ENCODE measurements at places on chromosomes 7 and 10.

DNA sequence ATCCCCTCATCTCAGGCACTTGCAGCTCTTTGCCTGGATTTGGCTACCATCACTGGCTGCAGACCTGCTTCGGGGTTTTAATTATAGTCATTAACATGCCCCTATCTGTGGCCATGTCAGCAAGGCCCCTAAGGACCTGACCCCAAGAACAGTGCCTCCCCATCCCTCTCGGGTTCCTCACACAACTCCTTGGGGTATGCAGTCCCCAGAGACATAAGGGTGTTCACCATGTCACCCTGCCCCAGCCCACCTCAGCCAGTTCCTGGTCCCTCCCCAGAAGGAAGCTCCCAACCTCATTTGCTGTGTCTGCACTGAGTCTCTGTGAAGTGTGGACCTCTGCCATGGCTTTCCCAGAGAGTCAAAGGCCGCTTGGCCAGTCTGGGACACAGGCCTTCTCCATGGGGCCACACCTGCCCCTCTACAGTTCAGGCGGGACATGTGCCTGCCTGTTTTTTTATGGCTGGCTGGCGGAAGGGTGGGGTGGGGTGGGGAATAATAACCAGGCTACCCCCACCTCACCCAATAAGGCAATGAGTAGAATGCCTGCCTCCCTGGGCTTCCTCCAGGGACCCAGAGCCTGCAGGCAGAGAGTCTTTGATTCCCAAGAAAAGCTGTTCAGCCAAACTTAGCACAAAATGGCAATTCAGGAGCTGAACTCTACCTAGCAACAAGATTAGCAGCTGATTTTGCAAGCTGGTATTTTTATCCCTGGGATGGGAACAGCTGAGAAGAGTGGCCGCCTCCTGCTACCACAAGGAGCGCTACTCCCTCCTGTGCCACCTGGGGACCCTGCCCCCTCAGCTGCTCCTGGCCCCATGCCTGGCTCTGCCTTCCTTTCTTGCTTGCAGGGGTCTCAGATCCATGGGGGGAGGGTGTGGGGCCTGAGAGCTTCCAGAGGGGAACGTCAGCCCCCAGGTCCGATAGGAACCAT is 23.7 kb upstream of the CAMK2B start:
- no peak for DNase-seq

DNA sequence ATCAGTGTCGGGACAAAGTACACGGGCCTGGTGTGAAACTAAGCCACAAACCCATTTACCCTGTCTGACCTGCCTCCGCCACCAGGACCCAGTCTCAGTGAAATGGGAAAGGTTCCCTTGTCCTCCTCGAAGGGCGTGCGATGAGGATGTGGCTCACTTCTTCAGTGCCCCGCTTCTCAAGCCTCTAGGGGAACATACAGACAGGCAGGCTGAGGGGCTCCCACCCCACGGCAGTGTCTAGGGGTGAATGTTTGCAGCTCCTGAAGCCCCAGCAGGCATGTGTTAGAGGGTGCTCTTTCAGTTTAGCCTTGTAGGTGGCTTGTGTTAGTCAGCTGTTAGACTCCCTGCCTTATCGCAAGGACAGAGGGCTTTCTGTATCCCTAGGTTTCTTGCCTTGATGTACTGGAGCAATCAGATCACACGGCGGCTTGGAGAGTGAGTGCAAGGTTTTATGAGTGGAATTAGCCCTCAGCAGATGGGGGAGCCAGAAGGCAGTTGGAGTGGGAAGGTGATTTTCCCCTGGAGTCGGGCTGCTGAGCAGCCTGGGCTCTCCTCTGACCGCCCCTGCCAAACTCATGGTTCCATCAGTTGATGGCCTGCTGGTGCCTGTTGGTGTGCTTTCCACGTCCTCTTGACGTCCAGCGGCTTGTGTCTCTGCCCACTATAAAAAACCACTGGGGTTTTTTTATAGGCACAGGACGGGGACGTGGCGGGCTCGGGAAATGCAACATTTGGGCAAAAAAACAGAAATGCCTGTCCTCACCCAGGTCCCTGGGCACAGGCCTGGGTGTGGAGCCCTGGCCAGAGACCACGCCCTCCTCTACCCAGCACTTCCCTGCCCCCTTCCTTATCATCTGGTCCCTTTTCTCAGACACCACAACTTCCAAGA is 759 bp downstream of the NUDT1 start:
- no peak for DNase-seq

GRCh38 chr7:70334871-70335270 is 736.6 kb downstream of the AUTS2 start:
- DNase-seq: no peak

DNA sequence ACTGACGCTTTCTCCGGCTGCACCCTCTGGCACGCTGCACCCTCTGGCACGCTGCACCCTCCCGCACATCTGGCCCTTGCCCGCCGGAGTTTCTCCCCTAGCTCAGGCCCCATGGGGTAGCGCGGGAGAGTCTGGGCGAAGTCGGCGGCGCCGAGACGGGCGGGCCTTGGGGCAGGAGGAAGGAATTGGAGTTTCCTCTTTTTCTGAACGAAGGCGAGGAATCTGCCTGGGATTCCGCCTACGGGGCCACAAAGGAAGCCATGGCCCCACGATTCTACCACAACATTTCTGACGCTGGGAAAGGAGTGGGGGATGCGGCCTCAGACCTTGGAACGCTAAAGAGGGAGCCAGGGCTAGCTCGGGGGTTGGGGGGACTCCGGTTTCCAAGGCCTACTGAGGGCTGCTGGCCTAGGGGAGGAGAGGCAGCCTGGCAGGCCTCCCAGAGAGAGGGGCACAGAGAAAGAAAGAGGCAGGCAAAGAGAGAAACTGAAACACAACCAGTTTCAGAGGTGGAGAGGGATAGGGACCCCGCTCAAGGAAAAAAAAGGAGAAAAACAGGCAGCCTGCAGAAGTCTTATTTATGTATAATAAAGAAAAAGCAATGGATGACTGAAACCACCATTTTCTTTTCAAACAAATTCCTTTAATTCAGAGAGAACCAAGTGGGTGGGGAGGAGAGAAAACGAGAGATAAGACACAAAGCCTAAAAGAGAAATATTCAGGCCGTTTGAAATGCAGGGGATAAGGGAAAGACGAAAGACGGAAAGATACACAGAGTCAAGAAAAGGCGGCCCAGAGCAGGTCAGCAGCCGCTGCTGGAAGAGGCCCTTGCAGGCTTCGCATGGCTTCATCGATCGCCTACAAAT is 4.3 kb downstream of the TLX1 start:
- no peak for DNase-seq
